Large intestine (tissue), 12 donors: ENCODE measurements at places on chromosomes 1 and 21. TPM values are rescaled to one million over a fixed set of nuclear protein-coding genes. Genes with fewer than 3 reads are reported as not detected.

FGR gene
- 4.0 TPM for polyA plus RNA-seq

FAM110D gene
- polyA plus RNA-seq, result 0.51 TPM

IER5 gene
- 8.2 TPM for polyA plus RNA-seq

PTPN14 gene
- polyA plus RNA-seq, result 10.2 TPM

TDRD10 gene
- 1.8 TPM for polyA plus RNA-seq

DNA sequence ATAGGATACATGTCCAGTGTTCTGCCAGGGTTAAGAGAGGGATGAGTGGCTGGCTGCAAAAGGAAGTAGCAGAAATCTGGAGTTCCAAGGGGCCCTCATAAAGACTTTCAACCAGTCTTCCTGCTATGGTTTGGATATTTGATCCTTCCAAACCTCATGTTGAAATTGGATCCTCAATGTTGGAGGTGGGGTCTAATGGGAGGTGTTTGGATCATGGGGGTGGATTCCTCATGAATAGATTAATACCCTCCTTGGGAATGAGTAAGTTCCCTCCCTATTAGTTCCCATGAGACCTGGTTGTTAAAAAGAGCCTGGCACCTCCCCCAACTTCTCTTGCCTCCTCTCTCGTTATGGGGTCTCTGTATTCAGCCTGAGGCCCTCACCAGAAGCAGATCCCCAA, 10.1 kb upstream of the GNG12 start:
- DNase-seq, result no peak

DNA sequence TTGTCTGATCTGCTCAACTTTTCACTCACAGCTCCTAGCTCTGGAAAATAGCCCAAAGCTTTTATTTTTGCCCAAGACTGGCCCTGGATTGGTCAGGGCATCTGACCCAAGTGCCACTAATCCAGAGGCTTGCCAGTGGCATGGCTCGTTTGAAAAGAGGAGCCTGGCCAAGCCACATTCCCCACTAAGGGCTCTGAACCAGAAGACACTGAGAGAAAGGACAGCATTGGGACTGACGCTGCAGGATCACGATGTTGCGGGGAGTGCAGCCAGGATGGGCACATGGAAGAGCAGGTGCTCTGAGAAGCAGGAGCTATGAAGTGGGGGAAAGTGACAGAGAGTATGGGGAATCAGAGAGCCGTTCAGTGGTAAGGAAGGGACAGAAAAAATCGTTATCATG, 44.9 kb upstream of the TSPAN2 start:
- DNase-seq, result no peak

- DNase-seq, result peak; percentile 90
These were observed 1.1 kb upstream of the UBE2Q1 start for GRCh38 chr1:154559466-154560044.

DNA sequence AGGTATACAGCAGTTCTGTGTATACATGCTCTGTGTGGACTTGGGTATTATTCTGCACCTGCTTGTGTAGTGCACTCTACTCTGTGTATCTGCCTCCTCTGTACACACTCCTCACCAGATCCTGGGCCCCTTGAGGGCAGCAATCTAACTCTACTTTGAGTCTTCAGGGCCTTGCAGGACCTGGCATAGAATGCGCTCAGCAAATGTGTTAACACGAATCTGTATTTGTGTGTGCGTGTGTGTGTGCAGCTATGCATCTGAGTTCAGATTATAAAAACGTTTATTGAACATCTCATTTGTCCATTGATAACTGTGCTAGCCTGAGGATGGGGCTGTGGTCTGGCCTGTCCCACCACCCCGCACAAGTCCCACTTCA, 3.9 kb upstream of the MEF2D start:
- peak; percentile 56 for DNase-seq

GRCh38 chr1:32180186-32181060, 948 bp downstream of the TXLNA start:
- DNase-seq, result no peak
